ENCODE measurements at places on chromosomes 3 and 15.

DNA sequence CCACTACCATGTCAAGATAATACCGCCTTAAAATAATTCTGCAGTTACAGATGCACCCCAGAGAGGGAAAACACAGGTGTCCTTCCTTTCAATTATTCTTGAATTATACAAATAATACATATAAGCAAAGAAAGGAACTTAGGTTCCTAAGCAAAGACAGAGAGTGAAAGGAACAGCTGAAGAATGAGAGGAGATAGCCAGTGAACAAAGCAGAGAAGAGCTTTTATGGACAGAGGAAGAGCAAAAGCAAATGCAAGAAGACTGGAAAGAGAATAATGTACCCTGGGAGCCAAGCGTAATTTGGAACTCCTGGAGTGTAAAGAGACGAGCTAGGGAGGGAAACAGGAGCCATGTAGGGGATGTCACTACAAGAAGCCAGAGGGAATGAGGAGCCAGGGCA lies 21.7 kb downstream of the GPR176 start:
- DNase-seq: no peak

GRCh38 chr3:128353991-128354687 lies 112.6 kb downstream of the DNAJB8 start:
- DNase-seq: no peak

GRCh38 chr3:141275973-141276372 lies 44.3 kb downstream of the PXYLP1 start:
- DNase-seq: no peak

GRCh38 chr3:158097593-158098308 lies 8.5 kb downstream of the SHOX2 start:
- no peak for DNase-seq

DNA sequence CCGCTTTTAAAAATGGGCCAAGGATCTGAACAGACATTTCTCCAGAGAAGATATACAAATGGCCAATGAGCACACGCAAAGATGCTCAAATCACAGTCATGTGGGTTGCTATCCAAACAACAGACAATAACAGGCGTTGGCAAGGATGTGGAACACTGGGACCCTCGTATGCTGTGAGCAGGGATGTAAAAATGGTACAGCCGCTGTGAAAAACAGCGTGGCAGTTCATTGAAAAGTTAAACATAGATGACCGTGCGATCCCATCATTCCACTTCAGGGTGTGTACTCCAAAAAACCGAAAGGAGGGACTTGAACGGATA lies 6.7 kb upstream of the LRRC15 start:
- DNase-seq: no peak

GRCh38 chr15:38507570-38507969 lies 53.6 kb downstream of the FAM98B start:
- DNase-seq: no peak

GRCh38 chr3:148054999-148055398 lies 642.7 kb upstream of the AGTR1 start:
- DNase-seq: no peak

DNA sequence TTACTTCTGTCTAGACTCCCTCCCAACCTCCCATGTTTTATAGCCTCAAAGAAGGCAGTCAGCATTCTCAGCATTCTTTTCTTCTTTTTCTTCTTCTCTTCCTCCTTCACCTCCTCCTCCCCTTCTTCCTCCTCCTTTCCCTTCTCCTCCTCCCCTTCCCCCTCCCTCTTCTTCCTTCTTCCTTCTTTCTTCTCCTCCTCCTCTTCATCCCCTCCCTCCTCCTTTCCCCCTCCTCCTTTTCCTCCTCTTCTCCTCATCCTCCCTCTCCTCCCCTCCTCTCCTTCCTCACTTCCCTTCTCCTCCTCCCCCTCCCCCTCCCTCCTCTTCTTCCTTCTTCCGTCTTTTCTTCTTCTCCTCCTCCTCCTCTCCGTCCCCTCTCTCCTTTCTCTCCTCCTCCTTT lies 3.6 kb upstream of the LPCAT4 start:
- no peak for DNase-seq

DNA sequence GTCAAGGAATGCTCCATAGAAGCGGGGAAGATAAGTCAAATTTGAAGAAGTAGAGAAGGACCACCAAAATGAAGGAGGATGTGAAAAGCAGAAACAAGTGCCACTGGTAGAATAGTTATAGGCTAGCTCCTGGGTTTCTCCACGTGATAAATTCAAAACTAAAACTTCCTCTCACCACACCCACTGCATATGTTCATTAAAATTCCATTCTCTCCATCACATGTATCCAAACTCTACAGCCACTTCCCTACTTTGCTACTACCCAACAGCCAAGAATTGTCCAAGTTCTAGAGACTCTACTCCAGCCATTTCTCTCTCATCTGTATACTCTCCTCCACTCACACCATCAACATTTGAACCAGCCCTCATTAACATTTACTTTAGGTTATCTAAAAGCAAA lies 60.5 kb downstream of the COL8A1 start:
- DNase-seq: no peak

DNA sequence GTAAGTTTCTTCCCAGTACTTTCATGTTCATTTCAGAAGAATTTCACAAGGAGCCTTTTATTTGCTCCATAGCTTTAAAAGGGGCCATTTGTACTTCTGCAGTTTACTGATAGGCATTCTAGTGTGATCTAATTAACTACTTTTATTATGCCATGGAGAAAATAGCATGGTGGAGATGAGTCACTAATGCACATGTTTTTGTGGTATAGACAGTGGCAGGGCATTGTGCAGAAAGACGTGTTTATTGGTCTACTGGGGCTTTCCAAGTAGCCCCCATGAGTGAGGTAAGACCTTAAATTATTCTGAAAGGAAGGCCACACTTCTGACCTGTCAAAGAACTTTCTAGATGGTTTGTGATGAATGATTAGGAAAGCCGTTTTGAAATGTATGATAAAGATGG lies 810.0 kb upstream of the NR2F2 start:
- DNase-seq: no peak

- no peak for DNase-seq
Observed at GRCh38 chr15:25385986-25386385, 52.8 kb downstream of the UBE3A start.

GRCh38 chr15:76258460-76258859 lies 52.8 kb downstream of the ETFA start:
- no peak for DNase-seq

DNA sequence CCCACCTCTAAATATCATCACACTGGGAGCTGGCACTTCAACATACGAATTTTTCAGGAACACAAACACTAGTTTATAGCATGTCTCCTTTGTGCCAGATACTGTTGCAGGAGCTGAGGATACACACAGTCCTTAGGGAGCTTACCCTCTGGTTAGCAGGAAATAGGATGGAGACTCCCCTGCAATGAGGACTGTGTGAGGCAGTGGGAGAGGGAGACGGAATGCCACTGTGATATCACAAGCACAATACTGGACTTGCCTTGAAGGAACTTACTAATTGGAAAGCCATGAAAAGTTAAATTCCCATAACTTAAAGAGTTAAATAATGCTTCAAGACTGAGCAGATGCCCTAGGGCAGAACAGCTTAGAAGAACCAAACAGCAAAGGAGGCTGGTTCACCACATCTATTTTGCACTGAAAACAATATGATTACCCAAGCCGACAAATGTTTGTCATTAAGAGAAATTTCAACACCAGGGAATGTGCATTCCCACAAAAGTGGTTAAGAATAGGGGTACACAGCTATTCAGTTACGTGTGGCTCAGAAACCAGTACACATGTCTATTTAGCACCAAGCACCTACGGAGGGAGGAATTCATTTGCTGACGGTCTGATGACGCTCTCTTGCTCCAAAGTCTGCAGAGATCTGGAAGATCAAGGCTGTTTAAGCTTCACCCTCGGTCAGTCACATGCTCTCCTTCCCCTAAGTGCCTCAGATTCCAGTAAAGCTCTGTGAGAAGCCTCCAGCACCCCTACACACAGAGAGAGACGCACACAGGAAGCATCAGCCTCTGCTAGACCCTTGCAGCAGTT lies 5.2 kb downstream of the TBC1D2B start:
- no peak for DNase-seq

- no peak for DNase-seq
Observed at GRCh38 chr15:31404345-31404744, 77.7 kb downstream of the KLF13 start.

GRCh38 chr15:54803134-54803808 lies 393.5 kb downstream of the RSL24D1 start:
- DNase-seq: no peak

- no peak for DNase-seq
Observed at GRCh38 chr15:57308170-57308545, 68.1 kb upstream of the CGNL1 start.

- no peak for DNase-seq
Observed at GRCh38 chr3:192862408-192863090, 55.1 kb downstream of the MB21D2 start.

- DNase-seq: no peak
Observed at GRCh38 chr3:151770956-151771355, 37.2 kb downstream of the AADACL2 start.

GRCh38 chr3:114498539-114499370 lies 204.9 kb downstream of the TIGIT start:
- no peak for DNase-seq

DNA sequence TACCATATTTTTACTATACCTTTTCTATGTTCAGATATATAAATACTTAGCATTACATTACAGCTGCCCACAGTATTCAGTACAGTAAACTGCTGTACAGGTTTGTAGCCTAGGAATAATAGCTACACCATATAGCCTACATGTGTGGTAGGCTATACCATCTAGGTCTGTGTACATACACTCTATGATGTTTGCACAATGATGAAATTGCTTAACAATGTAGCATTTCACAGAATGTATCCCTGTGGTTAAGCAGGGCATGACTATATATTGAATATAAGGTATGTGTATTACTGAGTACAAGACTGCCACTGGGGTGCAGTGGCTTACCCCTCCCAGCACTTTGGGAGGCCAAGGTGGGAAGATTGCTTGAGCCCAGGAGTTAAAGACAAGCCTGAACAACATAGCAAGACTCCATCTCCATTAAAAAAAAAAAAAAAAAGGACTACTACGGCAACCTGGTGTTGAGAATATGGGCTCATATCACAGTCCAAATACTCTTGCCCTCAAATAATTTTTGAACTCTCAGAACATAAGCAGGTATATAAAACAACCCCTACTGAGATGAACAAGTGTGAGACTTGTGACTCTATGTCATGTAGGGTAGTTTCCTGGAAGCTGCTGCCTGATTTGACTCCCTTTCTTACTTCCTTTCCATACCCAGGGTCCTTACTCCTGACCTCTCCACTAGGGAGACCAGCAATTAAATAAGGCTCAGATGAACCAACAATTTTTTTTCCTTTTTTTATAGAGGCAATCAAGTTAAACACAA lies 4.8 kb downstream of the PPP1R14D start:
- no peak for DNase-seq
